Motor neuron (in vitro differentiated cells): ENCODE measurements at places on chromosomes 4 and X. TPM values are rescaled to one million over a fixed set of nuclear protein-coding genes. Genes with fewer than 3 reads are reported as not detected.

The AFP gene
- total RNA-seq, result not detected in 2 replicates

The CSN1S1 gene
- total RNA-seq, result not detected in 2 replicates

The RHOXF2 gene
- 0.98 and 1.2 TPM in 2 replicates for total RNA-seq

The PASD1 gene
- 0.18 and 0.19 TPM in 2 replicates for total RNA-seq

The CFI gene
- 31.2 and 38.6 TPM in 2 replicates for total RNA-seq

The ALAS2 gene
- total RNA-seq, result not detected in 2 replicates

The HMX1 gene
- 0.18 and 0.31 TPM in 2 replicates for total RNA-seq

The FAT4 gene
- total RNA-seq, result 6.1 and 6.5 TPM in 2 replicates

The USP26 gene
- total RNA-seq, result not detected in 2 replicates

The GAGE12J gene
- not detected in 2 replicates for total RNA-seq
